ENCODE measurements at places on chromosomes 7 and 10.

DNA sequence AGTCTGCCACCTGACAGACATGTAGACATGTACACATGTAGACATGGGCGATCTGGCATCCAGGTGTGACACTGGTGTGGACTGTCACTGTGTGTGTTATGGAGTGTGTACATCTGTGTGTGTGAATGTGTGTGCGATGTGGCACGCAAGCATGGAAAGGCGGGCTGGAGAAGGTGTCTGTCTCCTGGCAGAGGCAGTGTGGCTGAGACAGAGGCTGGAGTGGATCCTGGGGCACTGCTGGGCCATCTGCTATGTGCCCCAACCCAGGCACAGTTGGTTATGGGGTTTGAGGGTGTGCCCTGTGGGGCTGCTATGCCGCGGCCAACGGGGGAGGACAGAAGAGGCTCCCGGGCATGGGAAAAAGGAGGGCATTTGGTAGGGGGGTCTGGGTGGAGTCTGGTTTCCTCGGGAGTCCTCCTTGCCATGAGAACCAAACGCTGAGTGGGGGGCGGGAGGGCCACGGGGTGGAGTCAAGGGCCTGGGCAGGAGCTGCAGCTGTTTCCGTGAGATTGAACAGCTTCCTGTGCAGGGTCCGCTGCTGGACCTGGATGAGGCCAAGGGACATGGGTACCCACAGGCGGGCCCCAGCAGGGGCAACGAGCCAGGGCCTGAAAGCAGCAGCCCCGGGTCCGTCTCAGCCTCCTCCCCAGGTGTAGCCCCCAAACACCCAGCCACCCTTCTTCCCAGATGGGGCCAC is 1.3 kb downstream of the ELN start:
- DNase-seq, result no peak

DNA sequence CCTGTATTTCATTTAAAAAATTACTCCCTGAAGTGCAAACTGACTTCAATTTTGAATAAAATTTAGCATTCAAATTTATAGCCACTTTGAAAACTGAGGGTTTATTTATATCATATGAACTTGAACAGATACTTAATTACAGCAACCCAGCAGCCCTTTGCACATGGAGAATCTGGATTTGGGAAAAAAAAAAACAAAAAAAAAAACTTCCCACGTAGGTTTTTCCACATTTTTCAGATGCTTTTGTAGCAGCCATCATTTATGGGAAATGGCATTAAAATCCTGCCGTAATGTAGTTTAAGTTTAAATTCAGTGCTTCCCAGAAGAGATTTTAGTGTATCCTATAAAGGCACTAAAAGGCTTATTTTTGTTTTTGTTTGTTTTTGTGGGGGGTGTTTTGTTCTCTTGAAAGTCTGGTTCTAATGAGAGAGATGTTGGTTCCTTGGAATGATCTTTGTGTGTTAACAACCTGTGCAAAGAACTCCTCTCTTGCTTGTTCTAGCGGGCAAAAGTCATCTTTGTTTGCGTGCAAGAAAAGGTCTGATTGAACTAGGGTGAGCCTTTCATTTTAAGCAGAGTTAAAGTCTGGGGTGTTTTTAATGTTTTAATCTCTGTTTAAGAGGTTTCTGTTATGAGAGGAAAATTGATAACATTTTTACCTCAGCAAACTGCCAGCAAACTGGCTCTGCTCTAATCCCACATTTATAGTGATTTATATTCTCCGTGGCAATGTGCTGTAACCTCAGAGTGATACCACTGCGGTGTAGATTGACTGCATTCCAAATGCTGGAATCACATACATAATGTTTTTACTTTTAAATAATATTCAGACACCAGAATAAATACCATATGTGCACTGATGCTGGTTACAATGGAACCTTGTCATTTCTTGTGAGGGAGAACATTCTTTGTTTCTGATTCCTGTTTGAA is 105.5 kb downstream of the WNT2 start:
- DNase-seq, result no peak

DNA sequence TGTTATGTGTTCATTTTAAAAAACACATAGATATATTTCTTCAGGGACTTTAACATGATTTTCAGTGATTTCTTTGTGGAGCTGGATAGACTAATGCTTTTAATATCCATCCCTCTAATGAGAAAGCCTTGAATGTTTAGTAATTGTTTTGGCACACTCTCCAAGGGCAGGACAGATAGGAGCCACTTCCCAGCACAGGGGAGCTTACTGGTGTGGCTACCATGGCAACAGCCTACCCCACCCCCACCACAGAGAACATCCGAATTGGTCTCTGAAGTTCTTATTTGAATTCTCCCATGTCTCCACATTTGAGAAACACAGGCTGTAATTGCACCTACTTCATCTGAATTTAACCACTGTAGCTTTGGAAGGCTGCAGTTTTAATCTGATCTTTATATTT is 87.7 kb downstream of the PRKG1 start:
- DNase-seq, result peak; percentile 28

DNA sequence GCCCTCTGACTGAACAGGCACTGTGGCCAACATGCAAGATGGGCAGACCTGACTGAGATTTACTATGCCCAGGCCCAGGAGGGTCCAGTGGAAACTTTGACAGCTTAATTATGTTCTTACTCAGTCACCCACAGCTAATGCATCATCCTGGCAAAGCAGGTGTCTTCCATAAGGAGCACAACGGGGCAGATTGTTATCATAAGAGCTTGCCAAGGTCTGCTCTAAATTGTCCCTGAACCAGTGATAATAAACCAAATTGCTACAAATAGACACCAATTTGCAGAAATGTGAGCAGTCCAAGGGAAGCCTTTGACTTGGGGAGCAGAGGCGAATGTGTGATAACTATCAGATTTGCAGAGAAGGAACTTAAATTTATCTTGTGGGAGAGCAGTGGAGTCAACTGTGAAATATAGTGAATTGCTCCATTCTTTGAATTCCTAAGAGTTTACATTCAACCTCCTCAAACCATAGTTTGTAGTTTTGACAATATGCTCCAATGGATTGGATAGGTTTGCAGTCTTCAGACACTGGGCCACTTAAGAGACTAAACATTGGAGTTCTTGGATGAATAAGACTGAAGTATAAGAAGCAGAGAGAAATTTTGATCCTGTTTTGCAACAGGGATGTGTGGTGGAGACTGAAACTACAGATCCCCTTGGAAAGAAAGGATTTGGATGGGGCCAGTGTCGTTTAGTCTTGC is 494.7 kb downstream of the CCSER2 start:
- DNase-seq, result no peak
